ENCODE measurements at places on chromosomes 16 and 17.

GRCh38 chr17:40177275-40177874, at the start of gene RAPGEFL1:
RAPGEFL1 (plus strand) TSS chr17:40177470; CDS start chr17:40177862, 392 bp downstream.
- peak; percentile 67 for DNase-seq

DNA sequence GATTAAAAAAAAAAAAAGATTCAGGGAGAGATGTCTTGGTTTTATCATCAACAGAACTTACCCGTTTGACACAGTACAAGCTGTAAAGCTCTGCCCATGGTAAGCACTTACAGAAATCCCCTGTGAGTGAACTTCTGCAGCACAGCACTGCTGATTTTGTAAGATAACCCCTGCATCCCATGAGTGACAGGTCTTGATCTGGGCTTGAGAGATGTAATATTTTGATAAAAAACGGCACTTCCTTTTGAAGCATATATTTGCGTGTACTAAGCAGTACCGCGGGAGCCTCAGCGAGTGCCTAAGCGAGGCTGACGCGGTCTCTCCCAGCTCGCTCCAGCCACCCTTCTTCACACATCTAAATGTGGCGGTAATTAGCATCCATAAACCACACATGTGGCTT, 50.5 kb downstream of the IKZF3 start:
- DNase-seq = no peak

GRCh38 chr17:64091116-64091515, 38.8 kb downstream of the ERN1 start:
- DNase-seq = no peak

DNA sequence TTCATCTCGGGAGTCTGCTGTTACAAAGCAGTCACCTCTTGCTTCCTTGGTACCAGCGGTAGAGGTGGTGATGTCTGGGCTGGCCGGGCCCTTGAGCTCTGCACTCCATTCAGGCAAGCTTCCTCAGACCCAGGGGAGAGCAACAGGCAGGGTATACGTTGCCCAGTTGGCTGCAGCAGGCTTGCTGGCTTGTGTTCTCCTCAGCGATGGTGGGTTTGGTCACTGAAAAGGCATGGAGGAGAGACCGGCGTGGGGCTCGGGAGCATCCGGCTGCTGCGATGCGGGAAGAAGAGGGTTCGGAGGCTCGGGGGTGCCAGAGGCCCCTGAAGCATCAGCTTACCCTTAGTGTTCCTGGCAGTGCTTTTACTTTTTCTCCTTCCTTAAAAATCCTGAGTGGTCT, 25.8 kb downstream of the SAP30BP start:
- no peak for DNase-seq

DNA sequence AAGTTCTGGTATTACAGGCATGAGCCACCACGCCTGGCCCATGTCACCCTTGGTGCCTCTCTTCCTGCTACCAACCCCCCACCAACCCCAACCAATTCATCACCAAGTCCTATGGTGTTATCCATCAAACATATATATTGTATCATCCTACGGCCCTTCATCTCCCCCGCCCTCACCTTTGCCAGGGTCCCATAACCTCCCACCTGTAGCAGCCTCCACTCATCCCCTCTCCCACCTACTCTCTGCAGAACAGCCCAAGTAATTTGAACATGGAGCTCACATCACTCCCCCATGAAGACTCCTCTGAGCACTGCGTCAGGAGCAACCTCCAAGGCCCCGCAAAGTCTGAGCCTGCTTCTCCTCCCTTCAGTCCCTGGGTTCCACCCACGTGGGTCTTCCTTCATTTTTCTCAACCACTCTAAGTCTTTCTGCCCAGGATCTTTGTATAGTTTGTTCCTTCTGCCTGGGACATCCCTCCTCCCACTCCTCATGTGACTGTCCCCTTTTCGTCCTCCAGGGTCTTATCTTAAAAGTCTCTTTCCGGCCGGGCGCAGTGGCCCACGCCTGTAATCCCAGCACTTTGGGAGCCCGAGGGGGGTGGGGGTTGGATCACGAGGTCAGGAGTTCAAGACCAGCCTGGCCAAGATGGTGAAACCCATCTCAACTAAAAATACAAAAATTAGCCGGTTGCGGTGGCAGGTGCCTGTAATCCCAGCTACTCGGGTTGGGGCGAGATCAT, 7.0 kb upstream of the HID1 start:
- DNase-seq = no peak

GRCh38 chr17:74262601-74263000, 11.4 kb upstream of the DNAI2 start:
- no peak for DNase-seq

GRCh38 chr17:39027455-39028035, 60.3 kb upstream of the FBXO47 start:
- no peak for DNase-seq

DNA sequence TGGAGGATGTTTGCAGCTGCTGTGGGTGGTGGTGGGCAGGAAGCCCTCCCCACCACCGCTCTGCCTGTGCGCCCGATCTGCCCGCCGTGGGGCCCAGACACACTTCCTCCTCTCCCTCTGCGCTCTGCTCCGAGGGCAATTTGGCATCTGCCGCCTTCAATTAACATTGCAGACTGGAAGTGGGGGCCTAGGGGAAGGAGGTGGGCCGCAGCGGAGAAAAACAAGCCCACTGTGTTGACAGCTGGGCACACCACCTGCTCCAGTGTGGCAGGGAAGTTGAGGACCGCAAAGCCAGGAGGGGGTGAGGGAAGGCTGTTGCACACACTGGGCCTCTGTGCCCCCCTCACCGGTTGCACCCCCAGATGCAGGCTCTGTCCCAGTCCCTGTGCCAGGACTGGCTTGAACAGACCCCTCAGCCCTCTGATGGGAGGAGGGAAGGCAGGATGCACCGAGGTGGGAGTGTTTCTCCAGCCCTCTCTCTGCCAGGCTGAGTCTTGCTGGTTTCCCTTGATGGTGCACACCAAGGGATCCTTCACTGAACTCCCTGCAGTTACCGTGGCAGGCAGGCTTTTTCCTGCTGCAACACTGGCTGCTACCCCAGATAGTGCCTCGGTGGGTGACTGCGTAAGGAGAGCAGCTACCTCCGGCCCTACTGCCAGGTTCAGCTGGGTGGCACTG, 72.8 kb upstream of the MED9 start:
- no peak for DNase-seq

Data from fibroblast of skin of abdomen (primary cell).